Stimulated activated CD4-positive, alpha-beta T cell treated with anti-CD3 and anti-CD28 coated beads, Interleukin-2, amount 100 ng/mL, for 24 hours (primary cell): ENCODE measurements at places on chromosomes 3 and 15.
A peak's percentile ranks its signal among the peaks of the same experiment; 100 is the strongest.

- DNase-seq = peak; percentile 25
Measured at GRCh38 chr3:58994746-58995330, 55.0 kb downstream of the CFAP20DC start.

DNA sequence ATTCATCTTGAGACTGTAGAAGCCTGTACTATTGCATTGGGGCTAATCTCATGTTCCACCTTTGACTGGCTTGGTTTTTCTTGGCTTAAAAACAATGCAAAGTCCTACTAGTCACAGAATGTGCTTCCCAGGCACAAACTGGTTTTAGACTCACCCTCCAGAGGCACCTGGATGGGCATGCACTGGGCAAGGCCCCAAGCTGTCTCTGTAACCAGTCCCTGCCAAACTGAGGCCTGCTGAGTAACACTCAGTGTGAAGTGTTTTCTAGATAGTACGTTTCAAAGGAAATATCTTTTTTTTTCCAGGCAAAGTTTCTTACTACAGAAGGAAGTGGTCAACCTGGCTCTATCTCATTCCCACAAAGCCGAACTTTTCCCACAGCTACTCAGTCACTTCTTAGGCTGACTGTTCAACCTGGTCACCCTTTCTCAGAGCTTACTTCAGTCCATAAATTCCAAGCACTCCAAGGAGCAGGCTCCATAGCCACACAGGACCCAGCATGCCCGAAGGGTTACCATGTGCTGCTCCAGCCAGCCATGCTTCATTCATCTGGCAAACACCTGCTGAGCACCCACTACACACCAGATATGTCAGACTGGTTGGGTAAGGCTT lies 57.4 kb downstream of the NPTN start:
- DNase-seq = no peak

GRCh38 chr3:122415762-122416654 lies at the start of gene WDR5B:
WDR5B (minus strand) TSS chr3:122416062; CDS start chr3:122415528, 534 bp downstream.
- peak; percentile 98 for DNase-seq

DNA sequence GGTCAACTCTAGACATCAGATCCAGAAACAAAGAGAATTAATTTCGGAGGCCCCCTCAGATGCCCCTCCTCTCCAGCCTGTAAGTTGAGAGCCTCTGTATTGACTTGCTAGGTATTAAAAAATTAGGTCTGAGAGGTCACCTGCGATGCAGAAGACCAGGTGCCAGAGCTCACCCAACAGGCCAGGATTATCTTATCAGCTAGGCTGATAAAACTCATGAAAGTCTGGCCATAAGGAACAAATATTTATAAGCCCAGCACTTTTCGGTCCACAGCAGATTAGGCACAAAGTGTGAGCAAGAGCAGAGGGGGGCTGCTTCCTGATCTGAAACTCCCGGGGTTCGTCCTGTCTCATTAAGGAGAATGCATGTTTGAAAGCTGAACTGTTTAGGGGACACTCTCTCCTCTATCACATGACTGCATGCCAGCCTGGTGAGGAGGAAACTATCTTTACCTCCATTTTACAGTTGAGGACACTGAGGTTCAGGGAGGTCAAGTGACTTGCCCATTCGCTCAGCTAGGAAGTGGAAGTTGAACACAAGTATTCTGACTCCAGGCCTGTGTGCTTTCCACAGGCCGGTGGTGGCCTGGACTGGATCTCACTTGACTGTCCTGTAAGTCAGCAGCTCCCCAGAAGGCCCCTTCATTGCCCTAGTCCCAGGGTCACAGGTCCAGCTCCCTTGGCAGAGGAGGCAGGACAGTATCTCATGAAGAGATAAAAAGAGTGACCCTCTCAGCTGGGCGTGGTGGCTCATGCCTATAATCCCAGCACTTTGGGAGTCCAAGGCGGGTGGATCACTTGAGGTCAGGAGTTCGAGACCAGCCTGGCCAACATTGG lies 39.6 kb upstream of the MAGEF1 start:
- no peak for DNase-seq

- no peak for DNase-seq
Measured at GRCh38 chr3:191302451-191302850, 26.7 kb upstream of the CCDC50 start.

GRCh38 chr3:55624238-55624637 lies 137.1 kb upstream of the WNT5A start:
- DNase-seq = no peak

DNA sequence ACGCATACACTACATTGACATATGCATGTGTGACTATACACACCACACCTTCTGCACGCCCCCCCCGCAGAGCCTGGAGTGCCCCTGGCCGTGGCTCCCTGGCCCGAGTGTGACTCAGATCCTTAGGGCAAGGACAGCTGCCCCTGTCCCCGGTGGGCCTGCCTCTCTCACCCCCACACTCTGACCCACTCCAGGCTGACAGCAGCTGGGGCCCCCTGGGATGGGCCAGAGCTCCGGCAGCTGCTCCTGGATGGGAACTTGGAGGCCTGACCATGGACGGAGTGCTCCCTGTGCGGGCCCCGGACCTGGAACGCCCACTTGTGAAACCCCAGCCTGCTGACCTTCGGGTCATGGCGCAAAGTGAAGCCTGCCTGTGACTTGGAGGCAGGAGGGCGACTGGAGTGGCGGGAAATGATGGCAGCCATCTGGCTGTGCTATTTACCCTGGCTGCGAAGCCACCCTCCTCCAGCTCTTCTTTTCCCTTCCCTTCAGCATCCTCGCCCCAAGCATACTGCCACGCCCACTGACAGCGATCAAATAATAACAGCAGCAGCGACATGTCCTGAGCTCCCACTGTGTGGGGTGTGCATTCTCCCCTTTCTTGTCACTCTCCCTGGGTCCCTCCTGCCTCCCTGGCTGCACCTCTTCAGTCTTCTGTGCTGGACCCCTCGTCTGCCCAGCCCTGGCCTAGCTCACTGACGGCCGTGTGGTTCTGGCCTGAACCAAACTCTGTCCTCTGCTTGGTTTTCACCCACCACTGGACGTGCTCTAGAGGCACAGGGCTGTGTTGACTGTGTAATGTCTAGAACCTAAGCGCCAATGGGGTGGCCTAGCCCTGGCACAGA lies 90.7 kb upstream of the MEF2A start:
- no peak for DNase-seq
